ENCODE measurements at places on chromosomes 7 and 10.

- DNase-seq: no peak
Measured at GRCh38 chr10:49180444-49180860, 7.7 kb downstream of the TMEM273 start.

DNA sequence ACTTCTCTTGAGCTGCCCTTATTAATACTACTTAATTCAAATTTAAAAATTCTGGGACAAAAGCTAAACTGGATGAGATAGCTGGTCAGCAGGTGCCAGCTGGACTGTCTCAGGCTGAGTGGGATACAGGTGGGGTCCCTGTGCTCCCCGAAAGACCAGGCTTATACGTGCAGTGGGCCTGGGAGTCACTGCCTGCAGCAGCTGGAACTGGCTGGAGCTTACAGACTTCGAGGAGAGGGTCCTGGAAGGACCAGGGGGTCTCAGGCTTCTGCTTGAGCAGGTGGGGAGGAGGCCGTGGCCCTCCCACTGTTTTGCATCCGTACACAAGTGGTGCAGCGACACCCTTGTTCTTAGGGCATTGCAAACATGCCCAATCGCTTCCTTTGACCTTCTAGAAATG is 203.7 kb downstream of the GLRX3 start:
- DNase-seq: no peak

- peak; percentile 77 for DNase-seq
Measured at GRCh38 chr10:98374217-98374985, 40.6 kb downstream of the PYROXD2 start.

DNA sequence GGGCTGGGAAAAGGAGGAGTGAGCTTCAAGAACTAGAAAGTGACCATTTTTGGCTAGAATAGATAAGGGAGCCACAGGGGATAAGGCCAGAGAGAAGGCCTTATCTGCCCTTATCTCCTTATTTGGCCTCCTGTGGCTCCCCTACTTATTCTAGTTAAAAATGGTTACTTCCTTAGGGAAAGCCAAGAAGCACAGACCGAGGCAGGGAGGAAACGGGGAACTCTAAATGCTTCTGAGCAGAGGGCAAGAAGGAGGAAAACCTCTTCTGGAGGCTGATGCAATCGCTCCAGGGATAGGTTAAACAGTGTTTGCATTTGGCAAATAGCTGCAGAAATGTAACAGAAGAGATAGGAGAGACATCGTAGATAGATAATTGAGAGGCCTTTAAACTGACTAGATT is 18.6 kb downstream of the NRP1 start:
- DNase-seq: no peak

- no peak for DNase-seq
Measured at GRCh38 chr7:84474436-84474835, 279.8 kb upstream of the SEMA3A start.

Data from GM03348 (cell line).